ENCODE measurements at places on chromosomes 3 and 15.

- no peak for DNase-seq
Measured at GRCh38 chr3:171953301-171954022, 85.9 kb upstream of the FNDC3B start.

DNA sequence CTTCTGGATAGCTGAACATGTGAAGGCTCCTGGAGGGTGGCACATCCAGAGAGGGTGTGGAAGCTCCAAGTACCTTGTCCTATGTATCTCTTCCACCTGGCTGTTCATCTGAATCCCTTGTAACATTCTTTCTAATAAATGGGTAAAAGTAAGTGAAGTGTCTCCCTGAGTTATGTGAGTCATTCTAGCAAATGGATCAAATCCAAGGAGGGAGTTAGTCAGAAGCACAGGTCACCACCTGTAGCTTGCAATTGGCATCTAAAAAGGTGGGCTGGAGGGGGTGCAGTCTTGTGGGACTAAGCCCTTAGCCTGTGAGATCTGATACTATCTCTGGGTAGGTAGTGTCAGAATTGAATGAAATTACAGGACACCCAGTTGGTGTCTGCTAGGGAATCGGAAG, 71.0 kb downstream of the WWTR1 start:
- no peak for DNase-seq

DNA sequence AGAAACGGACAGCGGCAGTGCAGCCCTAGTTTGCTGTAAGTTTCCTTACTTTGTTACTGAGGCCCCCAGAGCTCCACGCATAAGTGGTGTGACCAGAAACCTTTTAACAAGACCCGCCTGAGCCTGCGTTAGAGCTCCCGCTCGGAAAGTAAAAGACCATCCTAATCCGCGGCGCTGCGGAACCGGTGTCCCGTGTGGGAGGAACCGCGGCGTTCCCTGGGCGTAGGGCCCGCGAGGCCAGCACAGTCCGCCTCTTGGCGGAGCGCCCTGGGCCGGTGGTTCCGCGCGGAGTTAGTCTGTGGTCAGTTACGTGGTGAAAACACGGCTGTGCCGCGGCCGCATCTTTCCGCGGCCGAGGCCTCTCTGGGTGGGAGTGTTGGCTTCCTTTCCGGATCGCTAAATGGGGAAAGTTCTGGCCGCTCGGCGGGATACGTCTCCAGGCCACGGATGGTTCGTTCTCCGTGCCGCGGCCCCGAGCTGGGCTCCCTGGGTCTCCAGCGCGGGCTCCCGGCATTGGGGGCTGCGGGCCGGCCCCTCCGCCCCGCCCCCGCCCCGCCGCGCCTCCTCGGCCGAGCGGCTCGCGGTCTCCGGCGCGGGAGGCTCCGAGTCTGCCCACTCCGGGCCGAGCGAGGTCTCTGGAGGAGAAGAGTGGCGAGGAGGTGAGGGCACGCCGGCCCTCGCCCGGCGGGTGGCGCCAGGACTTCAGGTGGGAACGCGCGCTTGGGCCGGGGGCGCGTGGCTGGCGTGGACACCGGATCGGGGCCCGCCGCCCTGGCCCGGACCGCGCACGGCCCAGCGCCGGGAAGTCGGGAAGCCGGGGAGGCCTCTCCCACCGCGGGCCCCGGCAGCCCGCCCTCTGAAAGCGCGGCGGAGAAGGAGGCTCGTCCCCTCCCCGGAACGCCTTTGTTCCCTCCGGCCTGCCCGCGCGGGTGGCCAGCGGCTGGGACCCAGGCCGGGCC, 754 bp downstream of the B3GNT5 start:
- no peak for DNase-seq

GRCh38 chr3:28050885-28051284, 190.5 kb upstream of the CMC1 start:
- no peak for DNase-seq

Measured in CD4-positive, alpha-beta T cell (primary cell).